Left ventricle myocardium inferior (tissue), 1 donor: ENCODE measurements at places on chromosomes 16 and 17. TPM values are rescaled to one million over a fixed set of nuclear protein-coding genes. Genes with fewer than 3 reads are reported as not detected.

LDHD gene
- total RNA-seq, result 97.9 TPM

CDH5 gene
- total RNA-seq, result 47.1 TPM

FOXJ1 gene
- not detected for total RNA-seq

PITPNM3 gene
- total RNA-seq, result 0.36 TPM

GLOD4 gene
- 26.5 TPM for total RNA-seq

- no peak for DNase-seq
Measured at GRCh38 chr17:55386796-55387332, 34.8 kb downstream of the MMD start.

DNA sequence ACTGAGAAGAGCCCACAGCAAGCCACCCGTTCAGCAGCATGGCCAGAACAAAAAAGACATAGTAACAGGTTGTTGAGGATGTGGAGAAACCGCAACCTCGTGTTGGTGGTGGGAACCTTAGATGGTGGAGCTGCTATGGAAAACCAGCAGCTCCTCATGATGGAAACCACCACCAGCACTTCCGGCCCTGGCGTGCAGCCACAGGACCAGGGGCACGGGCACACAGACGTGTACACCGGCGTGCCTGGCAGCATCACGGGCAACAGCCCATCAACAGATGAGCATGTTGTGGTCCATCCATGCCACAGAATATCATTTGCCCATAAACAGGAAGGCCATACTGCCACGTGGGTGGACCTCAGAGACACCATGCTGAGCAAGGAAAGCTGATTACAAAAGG, 11.9 kb downstream of the CTU2 start:
- DNase-seq, result no peak

GRCh38 chr17:17780922-17781590, 55.7 kb downstream of the SREBF1 start:
- no peak for DNase-seq

GRCh38 chr16:53599548-53599947, 96.5 kb upstream of the AKTIP start:
- no peak for DNase-seq
